ENCODE measurements at places on chromosomes 3 and 15. TPM values are rescaled to one million over a fixed set of nuclear protein-coding genes. Genes with fewer than 3 reads are reported as not detected.

DNA sequence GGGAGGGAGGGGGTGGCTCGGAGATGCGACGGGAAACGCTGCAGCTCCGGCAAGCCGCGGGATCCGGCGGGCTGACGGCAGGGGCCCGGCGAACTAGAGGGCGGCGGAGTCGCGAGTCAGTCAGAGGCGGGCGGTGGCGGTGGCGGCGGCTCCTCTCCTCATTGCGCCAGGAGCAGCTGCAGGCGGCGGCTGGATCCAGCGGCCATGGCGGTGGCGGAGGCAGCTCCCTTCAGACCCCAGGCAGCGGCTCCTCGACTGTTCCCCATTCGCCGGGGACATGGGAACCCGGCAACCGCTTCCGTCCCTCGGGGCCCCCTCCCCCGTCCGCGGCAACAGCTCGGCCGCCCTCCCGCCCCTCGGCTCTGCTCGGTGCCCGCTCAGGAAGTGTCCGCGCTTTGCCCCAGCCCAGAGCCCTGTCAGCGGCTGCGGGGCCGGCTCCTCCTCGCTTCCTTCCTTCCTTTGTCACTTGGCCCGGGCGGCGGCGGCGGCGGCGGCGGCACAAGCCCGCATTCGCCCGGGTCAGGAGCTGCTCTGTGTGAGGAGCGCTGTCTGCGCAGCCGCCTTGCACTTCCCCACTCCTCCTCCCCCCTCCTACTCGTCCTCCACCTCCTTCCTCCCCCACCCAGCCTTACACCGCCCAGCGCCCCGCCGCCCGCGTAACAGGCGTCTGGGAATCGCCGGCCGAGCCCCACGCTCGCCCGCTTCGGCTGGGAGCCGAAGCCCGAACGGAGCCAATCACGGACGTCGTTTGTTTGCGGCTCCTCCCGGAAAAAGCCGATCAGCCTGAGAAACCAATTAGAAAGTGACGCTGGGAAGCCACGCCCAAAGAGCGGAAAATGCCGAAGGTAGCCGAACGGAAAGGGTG, at the start of gene GSK3B:
GSK3B (minus strand) TSS at position 537 of the 865 bp plus-strand sequence. CDS start 1,013 bp downstream, outside the sequence.
- DNase-seq: peak; percentile 81

DNA sequence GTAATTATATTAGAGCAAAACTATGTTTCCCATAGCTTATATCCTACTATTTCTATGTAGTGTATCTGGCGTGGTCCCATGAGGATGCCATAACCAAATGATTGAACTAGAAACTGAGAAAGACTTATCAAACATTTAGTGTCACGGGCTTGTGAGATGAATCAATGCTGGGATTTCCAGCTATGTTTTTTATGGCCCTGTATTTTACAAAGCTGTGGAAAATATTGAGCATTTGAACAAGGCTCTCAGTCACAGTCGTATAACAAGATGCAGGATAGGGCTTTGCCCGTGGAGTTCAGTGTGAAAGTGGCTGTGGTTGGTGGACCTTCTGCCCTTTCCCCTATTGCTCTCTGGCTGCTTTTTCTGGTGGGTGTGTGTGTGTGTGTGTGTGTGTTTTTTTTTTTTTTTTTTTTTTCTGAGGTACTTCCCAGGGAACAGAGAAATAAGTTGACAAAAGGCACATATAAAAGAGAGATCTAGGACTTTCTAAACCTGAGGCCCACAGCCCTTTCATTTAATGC, 60.7 kb downstream of the CACNA1D start:
- DNase-seq: no peak

GRCh38 chr3:15295506-15295905, 36.9 kb downstream of the SH3BP5 start:
- no peak for DNase-seq

- DNase-seq: no peak
These were observed 125.7 kb upstream of the ZBED2 start for GRCh38 chr3:111720681-111721380.

DNA sequence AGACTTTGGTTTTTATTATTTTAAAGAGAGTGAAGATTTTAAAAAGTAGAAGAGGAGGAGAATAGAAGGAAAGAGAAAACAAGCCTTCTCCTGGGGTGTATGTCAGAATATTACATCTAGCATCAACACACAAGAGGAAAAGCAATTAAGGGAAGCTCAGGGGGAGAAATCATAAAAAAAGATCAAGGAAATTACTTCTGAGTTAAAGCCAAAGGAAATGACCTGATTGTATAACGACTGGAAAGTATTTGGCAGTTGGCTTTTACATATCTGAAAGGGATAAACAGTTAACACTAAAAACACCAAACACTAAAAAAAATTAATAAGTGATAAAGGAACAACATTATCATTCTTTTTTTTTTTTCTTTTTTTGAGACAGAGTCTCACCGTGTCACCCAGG, 58.4 kb downstream of the CPNE4 start:
- DNase-seq: no peak

DNA sequence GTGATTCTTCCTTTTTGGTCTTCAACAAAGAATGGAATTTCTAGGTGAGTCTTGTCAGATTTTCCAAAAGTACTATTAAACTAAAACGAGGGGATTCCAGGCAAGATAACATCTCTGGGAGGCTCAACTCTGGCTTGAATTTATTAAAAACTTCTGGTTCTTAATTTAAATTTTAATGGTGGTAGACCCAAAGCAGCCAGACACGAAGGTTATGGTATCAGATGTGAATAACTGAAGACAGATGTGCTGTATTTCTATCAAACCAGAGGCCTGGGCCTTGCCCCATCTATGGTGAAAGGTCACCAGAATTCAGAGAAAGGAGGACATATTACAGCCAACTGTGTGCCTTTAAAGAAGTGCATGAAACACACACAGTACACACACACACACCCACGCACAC, 283.2 kb upstream of the ICE2 start:
- no peak for DNase-seq

DNA sequence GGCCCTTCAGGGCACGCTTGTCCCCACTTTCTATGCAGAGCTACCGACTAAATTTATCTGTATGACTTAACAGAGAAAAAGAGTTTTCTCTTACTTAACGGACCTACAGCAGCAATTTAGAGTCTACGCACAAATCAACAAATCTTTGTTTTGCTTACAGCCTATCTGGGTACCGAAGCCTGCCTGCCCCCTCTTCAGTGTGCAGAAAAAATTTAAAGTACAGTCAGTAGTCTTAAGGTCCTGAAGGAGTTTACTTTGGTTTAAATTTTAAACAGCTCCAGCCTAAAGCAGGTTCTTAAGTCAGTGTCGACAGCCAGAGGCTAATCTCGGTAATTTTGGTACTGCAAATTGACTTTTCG, 570 bp downstream of the SACM1L start:
- DNase-seq: no peak

- no peak for DNase-seq
These were observed 3.6 kb upstream of the GLCE start for GRCh38 chr15:69156736-69157381.

DNA sequence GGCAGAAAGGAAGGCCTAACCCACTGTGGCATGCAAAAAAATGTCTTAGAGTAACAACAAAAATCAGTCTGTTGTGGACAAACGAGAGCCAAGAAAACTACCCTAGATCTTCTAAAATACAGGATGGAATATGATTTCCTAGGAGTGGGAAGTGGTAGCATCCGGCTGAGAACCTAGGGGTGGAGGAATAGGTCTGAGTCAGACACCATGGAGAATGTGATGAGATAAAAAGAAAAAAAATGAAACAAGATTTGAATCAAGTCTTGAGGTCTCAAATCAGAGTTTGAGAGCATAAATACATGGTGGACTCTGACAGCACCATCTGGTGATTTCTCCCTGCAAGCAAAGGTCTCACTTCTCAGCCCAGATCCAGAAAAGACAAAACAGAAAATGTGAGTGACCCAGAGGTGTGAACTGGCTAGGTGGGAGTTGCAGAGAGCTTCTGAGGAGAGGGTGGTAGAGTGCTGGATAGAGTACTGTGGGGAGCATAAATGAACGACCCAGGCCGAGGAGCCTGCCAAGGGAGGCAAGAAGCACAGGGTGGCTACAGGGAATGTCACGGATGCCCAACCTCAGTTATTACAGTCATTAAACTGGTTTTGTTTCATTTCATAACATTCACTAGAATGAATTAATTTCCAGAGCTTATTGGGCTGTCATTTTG, 27.6 kb upstream of the VEPH1 start:
- DNase-seq: no peak

GRCh38 chr3:152209060-152209459, 59.7 kb upstream of the MBNL1 start:
- DNase-seq: no peak

- peak; percentile 67 for DNase-seq
These were observed 30.7 kb upstream of the DUSP7 start for GRCh38 chr3:52086976-52087663.

GRCh38 chr3:10192953-10193691, 28.4 kb downstream of the IRAK2 start:
- peak; percentile 19 for DNase-seq

DNA sequence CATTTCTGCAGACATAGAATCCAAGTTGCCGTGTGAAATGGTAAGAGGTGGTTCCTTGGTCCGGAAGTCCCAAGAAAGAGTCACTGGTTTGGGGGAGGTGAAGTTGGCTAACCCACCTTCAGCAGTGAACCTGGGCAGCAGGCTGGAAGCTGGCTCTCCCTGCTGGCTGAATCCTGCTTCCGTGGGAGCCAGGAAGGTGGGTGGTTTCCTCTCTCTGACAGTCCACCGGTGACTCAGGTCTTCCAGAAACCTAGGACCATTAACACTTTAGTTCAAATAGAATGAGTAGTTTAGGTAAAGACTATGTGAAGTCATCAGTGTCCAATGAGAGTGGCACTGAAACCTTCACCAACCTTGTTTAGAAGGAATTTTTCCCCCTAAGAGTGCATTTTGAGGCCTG, 87.4 kb upstream of the CACNA2D3 start:
- DNase-seq: no peak

GRCh38 chr15:97084650-97085049, 754.1 kb downstream of the NR2F2 start:
- no peak for DNase-seq

DNA sequence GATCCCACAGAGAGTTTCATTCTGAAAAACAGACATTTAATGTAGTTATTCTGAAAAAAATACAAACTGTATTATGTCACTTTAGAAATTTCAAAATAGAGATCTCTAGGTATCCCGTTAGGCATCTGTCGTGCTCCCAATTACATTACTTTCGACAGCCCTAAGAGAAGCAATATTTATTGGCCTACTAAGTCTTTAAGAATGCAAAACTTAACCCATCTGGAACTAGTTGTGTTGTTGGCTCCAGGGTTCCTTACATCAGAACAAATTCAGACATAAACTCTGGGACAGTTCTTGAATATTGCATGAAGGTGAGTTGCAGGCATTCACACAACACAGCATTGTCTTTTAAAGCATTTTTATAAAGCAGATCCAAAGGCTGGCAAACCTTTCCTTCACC, 498.4 kb downstream of the FHIT start:
- DNase-seq: no peak

DNA sequence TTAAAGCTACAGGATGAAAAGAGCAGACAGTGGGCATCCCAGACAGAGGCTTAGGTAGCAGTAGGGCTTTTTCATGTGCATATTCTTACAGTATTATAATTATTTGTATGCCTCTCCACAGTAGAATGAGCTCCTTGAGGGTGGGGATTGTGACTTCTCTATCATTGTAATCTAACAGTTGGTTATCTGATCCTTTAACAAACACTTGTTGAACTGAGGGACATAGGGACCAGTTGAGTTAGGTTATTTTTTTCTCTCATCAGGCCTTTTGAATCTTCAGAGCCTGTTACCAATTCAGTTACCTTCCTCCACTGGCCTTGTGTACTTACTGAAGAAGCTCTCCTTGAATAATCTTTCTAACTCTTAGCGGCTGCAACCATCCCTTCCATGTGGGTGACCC, 1.2 kb downstream of the LSM3 start:
- no peak for DNase-seq

DNA sequence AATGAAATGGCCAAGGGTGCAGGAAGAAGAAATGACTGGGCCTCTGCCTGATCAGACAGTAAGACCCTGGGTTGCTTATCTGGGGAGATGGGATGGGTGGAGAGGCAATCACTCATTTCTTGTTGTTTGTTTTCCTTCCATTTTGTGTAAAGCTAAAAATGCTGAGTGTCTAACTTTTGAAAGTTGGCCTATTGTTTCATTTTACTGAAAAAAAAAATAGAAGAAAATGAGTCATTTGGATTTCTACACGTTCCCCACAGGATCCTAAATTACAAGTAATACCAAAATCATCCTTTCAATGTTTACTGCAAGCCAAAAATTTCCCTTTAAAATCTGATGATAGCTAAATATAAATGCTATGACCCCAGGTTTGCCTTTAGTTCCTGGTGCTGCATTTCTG, 30.6 kb downstream of the PTX3 start:
- no peak for DNase-seq

DNA sequence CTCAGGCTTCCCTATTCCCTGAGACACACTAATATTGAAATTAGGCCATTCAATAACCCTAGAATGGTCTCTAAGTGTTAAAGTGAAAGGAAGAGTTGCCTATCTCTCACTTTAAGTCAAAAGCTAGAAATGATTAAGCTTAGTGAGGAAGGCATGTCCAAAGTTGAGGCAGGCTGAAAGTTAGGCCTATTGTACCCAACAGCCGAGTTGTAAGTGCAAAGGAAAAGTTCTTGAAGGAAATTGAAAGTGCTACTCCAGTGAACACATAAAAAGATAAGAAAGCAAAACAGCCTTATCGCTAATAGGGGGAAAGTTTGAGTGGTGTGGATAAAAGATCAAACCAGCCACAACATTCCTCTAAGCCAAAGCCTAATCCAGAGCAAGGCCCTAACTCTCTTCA, 117.9 kb upstream of the SPATA12 start:
- no peak for DNase-seq

DNA sequence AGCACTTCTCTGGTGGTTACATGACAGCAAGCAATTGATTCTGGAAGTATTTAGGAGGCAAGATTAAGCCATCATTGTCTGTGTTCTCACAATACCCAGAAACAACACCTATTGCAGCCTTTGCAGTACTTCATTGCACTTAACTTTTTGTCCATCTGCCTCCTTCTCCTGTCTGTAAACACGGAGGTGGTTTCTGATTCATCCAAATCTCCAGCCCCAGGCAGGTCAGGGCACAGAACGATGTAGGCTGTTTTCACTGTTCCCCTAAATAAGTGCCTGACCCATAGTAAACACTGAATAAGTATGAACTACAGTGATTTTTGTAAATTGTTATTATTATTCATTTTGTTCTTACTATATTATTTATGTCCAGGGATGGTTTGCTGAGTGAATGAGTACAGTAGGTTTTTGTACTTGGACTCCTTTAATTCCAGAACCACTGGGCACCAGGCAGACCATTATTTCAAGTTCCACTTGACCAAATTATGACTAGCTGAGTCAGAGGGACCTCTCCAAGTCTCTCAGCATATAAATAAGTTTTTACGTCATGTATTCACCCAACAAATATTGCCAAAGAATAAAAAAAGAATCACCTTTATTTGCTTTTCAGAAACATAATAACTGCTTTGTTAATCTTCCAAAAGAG, 283.3 kb upstream of the TRIM42 start:
- no peak for DNase-seq

Gene MESP2
- total RNA-seq: 0.29 TPM

Gene PLSCR2
- 0.23 TPM for total RNA-seq

Gene BUB1B
- 1.4 TPM for total RNA-seq

Gene SLC2A2
- not detected for total RNA-seq

Gene ANKRD34C
- total RNA-seq: not detected

Gene AAGAB
- 21.9 TPM for total RNA-seq

Gene TMEM212
- not detected for total RNA-seq

Gene KCNMB3
- total RNA-seq: 1.1 TPM

Gene RFC4
- total RNA-seq: 9.2 TPM

Gene GP9
- total RNA-seq: not detected

Gene IL17RC
- total RNA-seq: 35.8 TPM

Gene TTC21A
- 3.4 TPM for total RNA-seq

Gene EBLN2
- 1.0 TPM for total RNA-seq

Gene SEC62
- total RNA-seq: 97.9 TPM

Gene LINGO1
- 5.7 TPM for total RNA-seq

Gene NR2E3
- not detected for total RNA-seq

Gene CCR2
- 1.2 TPM for total RNA-seq
